Stimulated activated CD8-positive, alpha-beta memory T cell treated with anti-CD3 and anti-CD28 coated beads, Interleukin-15, amount 100 ng/mL, for 4 hours (primary cell): ENCODE measurements at places on chromosomes 7 and 10.
A peak's percentile ranks its signal among the peaks of the same experiment; 100 is the strongest.

GRCh38 chr7:77330169-77330882, 85.8 kb downstream of the GSAP start:
- no peak for DNase-seq

- no peak for DNase-seq
These were observed 702 bp downstream of the TMEM130 start for GRCh38 chr7:98869027-98869596.

DNA sequence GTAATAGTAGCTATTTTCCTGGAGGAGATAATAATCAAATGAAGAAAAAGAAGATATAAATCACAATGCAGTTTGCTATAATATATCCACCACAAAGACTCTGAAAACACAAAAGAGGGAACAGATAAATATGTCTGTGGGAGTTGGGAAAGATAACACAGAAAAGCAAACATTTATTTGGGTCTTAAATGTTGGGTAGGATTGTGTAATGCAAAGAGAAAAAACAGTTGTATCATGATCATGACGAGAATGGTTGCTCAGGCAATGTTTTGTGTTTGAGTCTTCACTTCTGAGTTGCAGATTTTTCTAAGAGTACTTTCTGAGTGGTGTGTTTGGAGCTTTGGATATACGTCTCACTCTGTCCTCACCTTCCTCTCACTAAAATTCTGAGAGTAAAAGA, 437.5 kb downstream of the TFEC start:
- DNase-seq: no peak

DNA sequence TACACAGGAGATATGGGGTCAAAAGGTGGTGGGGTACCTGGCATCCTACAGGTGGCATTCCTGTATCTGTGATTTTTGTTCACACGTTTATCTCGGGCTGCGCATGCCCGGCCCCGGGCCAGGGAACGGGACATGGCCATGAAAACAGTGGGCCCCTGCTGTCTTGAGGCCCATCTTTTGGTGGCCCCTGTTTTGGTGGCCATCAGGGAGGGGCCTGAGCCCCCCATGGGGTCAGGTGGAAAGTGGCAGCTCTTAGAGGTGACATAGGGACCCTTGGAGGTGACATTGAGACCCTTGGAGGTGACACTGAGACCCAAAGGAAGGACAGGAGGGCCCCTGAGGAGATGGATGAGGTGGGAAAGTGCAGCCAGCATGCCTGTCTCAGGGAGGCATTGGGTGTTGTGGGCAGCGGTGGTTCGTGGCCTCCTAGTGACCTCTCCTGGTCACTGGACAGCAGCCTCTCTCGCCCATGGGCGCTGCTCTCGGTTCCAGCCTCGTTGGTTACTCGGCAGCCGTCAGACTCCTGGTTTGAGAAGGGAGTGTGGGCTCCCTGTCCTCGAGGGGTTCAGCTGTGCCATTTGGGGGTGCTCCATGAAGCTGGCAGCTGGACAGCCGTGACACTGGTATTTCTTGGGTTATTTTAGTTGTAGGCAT, 39.9 kb downstream of the INPP5A start:
- DNase-seq: no peak

DNA sequence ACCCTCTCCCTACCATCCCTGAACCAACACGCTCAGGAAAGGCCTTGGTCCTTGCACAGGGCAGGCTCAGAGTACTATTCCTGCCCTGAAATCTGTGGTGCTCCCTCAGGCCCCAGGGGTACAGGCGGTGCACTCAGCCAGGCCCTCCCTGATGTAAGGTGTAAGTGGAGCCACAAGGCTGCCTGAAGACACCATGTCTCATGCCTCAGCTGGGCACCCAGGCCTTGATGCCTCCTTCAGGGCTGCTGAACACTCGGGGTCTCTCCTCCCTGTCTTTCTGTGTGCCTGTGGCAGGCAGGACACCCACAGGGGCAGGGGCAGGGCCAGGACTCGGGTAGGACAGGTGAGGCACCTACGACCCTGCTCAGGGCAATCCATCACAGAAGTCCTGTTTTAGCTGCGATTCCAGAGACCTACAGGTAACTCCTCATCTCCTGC, 22.9 kb upstream of the ANTXRL start:
- no peak for DNase-seq

GRCh38 chr7:120588416-120588815, 269.5 kb downstream of the TSPAN12 start:
- no peak for DNase-seq

- no peak for DNase-seq
These were observed 7.4 kb upstream of the ZMYND11 start for GRCh38 chr10:127612-128432.

- DNase-seq: no peak
These were observed 385.7 kb upstream of the AKR1E2 start for GRCh38 chr10:4440260-4440659.

GRCh38 chr7:140517546-140518369, 38.5 kb upstream of the MKRN1 start:
- peak; percentile 24 for DNase-seq

DNA sequence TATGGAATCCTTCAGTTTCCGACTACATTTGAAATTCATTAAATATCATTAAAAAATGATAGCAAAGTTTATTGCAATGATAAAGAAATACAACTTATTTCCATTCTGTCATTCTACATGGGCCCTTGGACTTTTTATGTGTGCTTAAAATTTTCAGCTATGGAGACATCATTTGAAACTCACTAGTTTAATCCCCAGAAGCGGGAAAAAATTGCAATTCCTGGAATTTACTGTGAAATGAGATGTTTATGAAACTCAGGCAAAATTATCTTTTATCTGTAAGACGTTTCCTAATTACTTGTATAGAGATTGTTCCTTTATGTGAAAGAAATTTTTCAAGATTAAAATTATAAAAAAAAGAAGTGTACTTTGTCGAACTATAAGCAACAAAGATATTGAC, 213.4 kb downstream of the PARD3 start:
- DNase-seq: no peak

GRCh38 chr10:110486680-110487410, 10.9 kb upstream of the DUSP5 start:
- DNase-seq: no peak

DNA sequence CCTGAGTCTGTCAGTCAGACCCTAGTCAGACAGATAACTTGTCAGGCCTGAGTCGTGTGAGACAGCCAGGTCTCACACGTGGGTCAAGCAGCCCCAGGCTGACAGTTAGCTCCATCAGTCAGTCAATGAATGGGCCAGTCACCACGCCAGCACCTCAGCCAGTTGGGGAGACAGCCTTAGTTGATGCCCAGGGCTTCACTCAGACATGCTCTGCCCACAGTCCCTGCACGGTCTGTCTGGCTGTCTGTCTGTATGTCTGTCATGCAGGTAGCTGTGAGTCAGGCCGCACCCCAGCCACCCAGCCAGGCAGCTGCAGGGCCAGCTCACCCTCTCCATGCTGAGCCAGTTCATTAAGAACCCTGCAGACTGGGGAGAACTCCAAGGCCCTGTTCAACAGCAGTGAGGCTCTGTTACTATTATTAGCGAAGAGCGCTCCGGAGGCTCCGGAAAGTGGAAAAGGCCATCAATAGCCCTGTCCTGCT, 141.1 kb upstream of the PCBD1 start:
- DNase-seq: no peak

GRCh38 chr7:66921918-66922486, 977 bp downstream of the TMEM248 start:
- peak; percentile 4 for DNase-seq

- no peak for DNase-seq
These were observed 25.2 kb downstream of the SDK1 start for GRCh38 chr7:3326246-3326645.

- no peak for DNase-seq
These were observed 125.7 kb downstream of the BICC1 start for GRCh38 chr10:58638388-58638787.

DNA sequence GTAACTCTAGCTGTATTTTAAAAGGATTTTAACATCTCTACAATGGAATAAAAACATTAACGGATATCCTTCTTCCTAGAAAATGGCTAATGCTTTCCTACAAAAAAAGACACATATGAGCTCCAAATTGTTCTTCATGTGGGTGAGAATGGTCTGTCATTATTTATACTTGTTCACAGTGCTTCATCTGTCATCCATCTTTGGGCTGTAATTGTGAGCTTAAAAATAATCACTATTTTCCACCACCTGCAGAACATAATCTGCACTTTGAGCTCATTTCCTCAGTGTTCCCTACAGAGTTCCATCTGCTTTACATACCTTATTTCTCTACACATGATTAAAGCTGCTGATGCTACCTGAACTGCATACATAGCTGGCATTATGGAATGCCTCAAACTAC, 979.1 kb upstream of the C7orf33 start:
- no peak for DNase-seq

DNA sequence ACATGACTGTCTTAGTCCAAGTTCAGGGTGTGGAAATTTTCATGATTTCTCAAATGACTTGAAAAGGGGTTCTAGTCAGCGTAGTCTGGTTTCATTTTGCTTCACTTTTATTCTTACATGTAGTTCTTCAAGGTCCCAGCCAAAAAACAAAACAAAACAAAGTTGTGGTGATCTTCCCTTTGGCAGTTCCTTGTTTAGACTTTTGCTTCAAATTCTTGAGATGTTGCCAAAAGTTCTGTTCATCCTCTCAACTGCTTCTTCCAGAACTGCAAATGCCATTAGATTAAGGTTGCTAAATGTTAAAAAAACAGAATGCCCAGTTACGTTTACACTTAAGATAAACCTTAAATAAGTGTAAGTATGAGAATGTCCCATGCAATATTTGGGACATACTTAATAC, 370.8 kb upstream of the LRRTM3 start:
- no peak for DNase-seq

DNA sequence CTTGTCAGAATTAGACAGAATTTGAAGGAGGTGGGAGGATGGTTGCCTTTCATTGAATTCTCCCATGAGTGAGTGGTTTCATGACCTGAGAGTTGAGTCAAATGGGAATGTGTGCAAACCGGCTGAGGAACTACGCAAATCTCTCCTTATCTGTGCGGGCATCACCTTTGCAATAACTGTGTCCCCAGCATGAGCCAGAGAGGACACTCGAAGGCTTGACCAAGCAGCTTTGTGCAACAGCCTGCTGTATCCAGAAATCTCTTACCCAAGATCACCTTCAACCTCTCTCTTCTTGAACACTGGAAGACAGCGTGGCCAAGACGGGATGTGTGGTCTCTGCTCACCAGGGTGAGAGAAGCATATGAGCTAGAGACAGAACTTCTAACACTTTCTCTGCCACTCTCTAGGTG, 93.8 kb upstream of the IKZF1 start:
- DNase-seq: no peak

GRCh38 chr7:69749372-69749979, 151.2 kb downstream of the AUTS2 start:
- DNase-seq: no peak

DNA sequence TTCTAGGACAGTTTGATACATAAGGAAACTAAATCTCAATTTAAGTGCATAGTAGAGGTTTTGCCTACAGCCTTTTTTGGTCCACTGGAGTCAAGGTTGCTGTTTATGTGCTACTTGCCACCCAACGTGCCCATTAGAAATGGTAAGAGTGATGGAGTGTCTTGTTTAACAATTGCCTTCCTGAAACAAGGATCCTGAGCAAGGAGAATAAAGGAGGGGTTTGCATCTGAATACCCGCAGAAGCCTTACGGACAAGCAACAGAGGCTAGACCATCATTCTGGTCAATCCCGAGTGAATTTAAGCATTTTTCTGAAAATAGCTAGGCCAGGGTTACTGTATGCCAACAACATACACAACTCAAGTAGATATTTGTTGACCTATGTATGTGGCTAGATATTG, 63.6 kb downstream of the MARCHF5 start:
- no peak for DNase-seq

DNA sequence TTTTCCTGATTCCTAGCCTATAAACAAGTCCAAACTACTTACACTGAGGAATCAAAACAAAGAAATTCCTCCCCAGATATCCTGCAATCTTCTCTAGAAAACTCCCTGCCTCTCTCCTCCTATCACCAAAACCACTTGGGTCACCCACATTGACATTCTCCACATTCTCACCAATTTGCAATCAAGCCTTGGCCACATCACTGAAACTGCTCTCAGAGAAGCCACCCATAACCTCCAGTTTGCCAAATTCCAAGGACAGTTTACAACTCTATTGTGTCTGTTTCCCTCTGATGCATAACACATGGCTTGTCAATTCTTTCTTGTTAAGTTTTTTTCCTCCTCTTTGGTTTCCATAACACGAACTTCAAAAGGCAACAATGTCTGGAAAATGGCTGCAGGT, 233.5 kb downstream of the XPNPEP1 start:
- DNase-seq: no peak

DNA sequence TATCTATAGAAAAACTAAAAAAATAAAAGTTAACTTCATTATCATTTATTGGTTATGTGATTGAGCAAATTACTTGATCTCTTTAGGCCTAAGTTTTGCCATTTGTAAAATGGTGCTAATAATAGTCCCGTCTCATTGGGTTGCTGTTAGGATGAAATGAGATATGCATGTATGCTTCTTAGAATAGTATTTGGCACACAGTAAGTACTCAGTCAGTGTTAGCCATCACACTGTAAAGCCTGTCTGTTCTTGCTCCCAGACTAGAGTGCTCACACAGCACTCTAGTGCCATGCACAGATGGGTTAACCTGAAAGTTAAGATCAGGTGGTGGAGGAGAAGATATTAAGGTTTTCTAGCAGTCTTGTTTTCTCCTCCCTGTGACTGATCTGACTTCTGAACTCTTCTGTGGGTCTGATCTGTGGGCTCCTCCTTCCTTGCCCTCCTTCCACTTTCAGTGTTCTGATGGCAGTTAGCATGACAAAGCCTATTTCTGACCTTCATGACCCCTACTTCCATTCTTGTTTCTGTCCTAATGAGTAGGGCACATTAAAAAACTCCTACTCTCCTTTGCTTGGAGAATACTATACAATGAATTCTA, 167.5 kb downstream of the RNLS start:
- no peak for DNase-seq

DNA sequence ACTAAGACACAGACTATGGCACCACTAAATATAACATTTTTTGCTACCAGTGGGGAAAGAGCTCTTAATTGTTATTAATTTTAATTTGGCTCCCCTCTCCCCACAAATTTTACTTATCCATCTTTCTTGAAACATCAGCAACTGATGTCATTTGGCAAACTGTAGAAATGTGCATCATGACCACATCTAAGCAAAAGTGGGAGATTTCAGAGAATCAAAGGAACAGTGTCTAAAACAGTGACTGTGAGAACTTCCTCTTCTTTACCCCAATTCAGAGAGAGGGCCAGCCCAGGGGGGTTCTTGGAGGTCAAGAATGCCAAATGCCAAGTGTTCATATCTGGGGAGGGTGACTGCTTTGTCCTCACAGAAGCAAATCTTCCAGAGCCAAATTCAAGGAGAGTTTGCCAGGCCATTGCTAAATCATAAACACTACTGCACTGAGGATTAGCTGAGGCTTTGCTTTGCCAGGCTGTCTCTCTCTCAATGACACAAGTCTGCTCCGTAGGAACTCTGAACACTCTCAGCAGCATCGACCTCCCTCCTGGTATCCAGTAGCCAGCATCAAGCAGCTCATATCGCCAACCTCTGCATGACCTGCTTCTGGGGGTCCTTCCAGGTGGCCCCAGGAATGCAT, 65.6 kb downstream of the ITIH5 start:
- DNase-seq: no peak
